ENCODE measurements at places on chromosomes 2 and 18.

GRCh38 chr2:234259440-234259839 lies 208.9 kb downstream of the SPP2 start:
- DNase-seq, result no peak

DNA sequence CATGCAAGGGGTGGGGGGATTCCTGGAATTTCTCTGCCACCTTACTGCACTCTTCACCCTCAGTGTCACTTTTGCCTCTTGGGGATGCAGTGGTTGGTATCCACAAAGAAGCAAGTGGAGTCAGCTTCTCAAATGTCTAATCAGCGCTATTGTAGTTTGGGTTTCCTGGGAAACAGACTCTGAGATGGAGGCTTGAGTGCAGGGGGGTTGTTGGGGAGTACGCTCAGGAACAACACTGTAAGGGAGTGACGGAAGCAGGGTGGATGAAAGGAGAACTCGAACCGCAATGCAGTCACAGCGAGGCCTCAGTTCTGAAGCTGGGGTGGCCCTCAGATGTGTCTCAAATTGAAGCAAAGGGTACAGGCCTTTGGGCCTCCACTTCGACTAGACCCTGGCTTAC lies 73.6 kb upstream of the EPC2 start:
- no peak for DNase-seq

DNA sequence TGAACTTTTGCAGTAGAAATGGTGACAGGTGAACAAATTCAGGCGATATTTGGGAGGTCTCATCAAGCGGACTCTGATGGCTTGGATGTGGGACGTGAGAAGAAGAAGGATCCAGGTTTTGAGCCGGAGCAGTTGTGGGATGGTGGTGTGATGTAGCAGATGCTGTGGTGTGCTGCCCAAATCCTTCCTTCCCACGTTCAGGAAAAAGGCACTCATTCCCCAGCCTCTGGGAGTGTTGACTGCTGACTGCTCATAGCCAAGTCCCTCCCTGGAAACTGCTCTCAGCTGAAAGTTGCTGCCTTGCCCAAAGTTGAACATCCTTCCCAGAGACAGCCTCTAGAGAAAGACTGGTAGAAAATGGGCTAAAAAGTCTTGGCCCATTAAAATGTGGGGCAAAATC lies 890.3 kb upstream of the ACVR2A start:
- DNase-seq, result no peak

DNA sequence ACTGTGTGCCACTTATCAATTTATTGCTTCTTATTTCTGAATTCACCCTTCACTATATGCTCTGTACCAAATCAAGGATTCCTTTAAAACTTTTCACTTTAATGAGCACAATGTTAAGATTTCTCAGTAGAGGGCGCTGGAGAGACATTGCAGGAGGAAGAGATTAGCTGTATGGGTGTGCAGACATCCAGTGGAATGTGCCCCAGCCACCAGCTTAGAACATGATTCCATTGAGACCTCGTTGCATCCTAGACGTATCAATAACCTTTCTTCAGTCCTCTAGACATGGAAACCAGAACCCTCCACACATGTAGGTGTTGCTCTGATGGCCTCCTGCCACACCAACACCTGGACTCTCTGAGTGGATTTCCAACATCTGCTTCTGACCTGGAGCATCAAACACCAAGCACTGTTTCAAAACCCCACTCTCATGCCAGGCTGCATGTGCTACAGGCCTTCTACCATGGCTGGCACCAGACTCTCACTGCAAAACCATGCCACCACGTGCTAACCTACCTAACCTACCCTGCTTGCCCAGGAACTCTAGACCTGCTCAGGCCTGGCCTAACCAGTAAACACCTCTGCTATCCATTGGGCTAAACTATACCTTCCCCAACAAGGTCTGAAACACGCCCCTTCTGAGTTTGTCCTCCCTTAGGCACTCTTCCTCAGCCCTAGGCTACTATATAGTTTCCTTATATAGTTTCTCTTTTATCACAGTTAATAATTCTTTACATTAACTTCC lies 633.2 kb upstream of the PKDCC start:
- peak; percentile 74 for DNase-seq

DNA sequence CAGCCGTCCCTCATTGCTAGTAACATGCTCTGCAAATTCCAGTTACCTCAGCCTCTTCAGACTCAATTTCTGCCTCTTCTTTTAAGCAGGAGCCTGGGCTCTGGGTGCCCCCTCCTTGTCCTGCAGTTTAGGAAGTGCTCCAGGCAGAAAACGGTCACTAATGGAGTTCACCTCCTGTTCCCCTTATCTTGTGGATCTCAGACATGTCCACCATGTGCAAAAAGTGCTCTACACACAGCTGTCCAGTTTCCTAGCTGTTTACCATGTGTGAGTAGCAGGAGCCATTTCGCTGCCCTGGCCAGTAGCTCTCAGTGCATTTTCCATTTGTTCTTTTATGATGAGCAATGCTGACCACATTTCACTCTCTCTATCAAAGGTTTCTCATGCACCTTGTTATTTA lies 4.9 kb downstream of the SH3YL1 start:
- no peak for DNase-seq

DNA sequence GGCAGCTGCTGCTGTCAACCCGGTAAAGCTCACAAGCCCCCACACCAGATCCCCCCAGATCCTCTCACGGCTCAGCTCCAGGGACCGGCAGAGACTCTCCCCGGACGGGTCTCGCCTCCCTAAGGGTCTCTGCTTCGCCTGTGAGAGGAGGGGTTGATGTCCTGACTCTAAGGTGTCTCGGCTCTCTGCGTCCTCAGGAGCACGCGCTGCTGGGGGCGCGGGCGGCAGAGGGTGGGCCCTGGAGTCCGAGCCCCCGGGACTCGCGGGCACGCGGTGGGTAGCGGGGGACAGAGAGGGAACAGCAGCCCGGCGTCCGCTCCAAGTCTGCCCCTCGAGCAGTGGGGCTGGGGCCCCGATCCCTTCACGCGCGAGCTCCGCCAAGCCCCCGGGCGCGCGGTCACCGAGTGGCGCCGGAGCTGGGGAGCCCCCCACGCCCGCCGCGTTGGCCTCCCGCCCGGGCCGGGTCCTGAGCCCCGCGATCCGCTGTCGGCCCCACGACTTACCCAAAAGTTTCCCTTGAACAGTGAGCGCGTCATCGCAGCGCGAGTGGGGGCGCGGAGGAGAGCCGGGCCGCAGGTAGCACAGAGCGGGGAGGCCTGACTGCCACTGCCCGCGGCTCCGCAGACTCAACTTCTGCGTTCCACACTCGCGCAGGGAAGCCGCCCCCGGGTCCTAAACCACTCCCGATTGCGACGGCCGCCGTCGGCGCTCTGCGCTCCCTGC lies at the start of gene PSTPIP2:
TSS of gene PSTPIP2 (minus strand) at position 608 of the 723 bp plus-strand sequence. CDS start at position 536, 72 bp downstream.
- peak; percentile 87 for DNase-seq

- no peak for DNase-seq
Observed at GRCh38 chr2:219087361-219087760, 26.6 kb upstream of the IHH start.

DNA sequence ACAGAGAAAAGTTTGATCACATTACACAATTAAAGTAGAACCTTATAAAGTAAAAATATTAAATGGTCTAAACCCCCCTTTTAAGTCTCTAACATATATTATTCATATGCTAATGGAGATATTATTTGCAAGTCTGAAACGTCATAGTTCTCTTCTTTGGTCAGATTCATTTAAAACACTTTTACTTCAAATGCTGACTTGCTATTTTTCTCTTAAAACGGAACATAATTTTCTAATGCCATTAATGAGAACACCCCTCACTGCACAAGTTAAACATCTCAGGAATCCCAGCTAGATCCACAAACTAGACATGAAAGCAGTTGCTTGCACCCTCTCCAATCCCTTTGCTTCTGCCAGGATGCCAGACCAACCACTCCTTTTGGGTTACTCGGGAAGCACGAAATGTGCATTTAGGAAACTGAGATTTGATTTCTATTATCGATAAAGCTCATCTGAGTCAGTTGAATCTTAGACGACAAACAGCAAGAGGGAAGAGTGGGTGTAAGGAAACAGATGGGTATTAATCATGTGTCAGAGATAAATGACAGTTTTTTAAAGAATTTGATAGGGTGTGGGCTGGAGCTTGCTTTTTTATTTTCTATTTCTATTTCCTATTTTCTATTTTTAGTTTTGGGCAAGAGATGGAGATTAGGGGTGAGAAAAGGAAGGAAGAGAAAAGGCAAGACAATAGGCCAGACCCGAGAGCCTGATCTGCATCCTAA lies 1.5 kb downstream of the ADD2 start:
- DNase-seq, result peak; percentile 15

- DNase-seq, result no peak
Observed at GRCh38 chr2:54687595-54688152, 35.8 kb upstream of the EML6 start.

DNA sequence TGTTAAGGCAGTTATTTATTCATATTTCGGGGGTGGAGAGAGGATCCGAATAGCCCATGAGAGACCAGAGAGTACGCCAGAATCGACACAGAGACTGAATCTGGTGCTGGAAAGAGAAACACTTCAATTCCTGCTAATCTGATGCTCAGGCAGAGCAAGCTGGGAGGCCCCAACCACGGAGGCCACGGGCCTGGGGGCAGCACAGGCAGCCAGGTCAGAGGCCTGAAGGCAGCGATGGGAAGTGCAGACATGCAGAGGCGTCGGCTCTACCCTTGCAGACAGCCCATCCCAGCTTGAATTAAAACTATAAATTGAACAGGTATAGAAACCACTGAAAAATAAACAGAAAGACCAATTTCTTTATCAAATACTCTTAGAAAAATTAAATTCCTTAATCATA lies 50.6 kb downstream of the PXDN start:
- no peak for DNase-seq

DNA sequence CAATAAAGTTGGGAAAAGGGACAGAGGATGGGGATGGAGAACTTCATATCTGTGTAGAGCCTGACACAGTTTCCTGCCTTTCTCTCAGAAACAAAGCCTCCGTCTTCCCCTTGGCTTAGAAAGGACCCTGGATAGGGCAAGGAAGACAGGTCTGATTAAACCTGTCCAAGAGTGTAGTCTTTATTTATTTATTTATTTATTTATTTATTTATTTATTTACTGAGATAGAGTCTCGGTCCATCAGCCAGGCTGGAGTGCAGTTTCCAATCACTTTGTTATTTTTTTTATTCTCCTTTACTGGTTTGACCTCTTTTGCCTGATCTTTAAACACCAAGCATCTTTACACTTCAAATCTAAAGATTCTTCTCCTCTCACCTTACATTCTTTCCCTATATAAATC lies 10.3 kb downstream of the CCL20 start:
- DNase-seq, result no peak

GRCh38 chr2:230895536-230896345 lies 29.3 kb downstream of the GPR55 start:
- no peak for DNase-seq

DNA sequence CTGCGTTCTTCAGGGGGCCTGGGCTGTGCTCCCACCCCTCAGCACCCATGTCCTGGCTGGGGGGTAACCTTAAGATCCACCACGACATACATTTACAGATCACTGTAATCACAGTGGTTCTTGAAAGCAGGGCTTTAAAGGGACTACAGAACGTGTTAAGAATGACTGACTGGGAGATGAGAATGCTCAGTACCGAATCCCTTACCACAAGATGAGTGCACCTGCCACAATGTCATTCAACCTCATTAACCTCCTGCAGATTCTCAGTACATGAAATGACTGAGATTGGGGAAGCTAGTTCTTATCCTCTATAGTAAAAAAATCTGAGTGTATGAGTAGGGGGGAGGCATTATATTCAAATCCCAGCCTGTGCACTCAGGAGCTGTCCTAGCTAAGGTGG lies 10.5 kb upstream of the PIEZO2 start:
- DNase-seq, result no peak

- DNase-seq, result peak; percentile 90
Observed at GRCh38 chr2:186718903-186719302, 25.0 kb downstream of the FAM171B start.

- peak; percentile 5 for DNase-seq
Observed at GRCh38 chr2:105950521-105951383, 206.0 kb downstream of the NCK2 start.

GRCh38 chr2:241226723-241227572 lies 38.5 kb downstream of the ANO7 start:
- DNase-seq, result no peak

GRCh38 chr18:980586-980985 lies 75.9 kb downstream of the ADCYAP1 start:
- no peak for DNase-seq

DNA sequence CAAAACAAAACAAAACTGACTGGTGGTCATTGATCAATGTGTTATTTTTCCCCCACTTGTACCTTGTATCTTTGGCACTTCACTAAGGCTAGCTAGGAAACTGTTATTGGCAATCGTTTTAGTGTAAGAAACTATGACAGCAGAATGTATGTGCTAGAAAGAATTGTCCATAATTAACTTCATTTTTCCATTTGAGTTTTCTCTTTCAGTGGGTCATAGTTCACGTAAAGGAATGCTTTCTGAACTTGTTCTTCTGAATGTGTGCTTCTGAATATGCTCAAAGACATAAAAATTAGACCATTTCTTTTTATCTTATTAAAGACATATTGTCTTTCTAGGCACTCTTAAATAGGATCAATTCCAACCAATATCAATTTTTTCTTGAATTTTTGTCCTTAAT lies 132.2 kb downstream of the ASXL3 start:
- DNase-seq, result no peak

GRCh38 chr2:173122936-173123335 lies 47.3 kb downstream of the MAP3K20 start:
- no peak for DNase-seq

Measured in NCI-H69 (cell line).